ENCODE measurements at places on chromosomes 1 and 21.

DNA sequence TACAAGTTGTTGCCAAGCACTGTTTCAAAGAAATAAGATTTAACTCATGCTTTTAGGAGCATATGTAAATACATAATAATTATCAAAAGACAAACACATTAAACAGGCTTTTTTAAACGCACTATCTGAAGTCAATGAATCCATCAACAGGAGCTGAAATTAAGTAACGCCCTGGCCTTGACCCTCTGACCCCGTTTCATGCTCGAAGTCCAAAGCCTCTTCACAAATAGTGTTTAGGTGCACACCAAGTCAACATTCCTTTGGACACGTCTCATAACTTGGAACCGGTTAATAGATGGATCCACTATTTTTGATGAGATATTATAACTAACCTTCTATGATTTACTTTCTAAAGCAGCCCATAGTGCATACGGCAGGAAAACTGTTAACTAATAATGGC lies 209.3 kb downstream of the GABPA start:
- DNase-seq: no peak

DNA sequence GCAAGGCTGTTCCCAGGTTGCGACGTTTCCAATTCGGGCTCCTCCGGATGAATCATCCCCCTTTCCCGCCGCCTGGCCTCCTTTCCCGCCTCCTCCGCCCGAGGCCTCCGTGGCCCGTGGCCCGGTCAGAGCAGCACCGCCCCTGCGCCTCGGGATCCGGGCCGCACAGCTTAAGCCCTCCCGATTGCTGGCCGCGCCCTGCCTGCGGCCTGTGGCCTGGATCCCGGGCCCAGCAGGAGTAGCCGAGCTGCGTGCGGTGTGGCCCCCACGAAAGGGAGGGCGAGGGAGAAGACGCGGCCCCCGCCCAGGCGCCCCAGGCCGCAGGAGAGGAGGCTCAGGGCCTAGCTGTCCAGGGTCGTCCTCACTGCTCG lies 1.0 kb downstream of the TMEM200B start:
- DNase-seq: no peak

- DNase-seq: no peak
These were observed 31.4 kb upstream of the KAZN start for GRCh38 chr1:14567056-14567455.

- no peak for DNase-seq
These were observed 908 bp downstream of the KRTAP19-1 start for GRCh38 chr21:30479259-30479658.

GRCh38 chr21:17889171-17889570 lies 70.0 kb upstream of the C21orf91 start:
- DNase-seq: no peak

GRCh38 chr1:14961661-14962267 lies 191.8 kb upstream of the TMEM51 start:
- DNase-seq: no peak

DNA sequence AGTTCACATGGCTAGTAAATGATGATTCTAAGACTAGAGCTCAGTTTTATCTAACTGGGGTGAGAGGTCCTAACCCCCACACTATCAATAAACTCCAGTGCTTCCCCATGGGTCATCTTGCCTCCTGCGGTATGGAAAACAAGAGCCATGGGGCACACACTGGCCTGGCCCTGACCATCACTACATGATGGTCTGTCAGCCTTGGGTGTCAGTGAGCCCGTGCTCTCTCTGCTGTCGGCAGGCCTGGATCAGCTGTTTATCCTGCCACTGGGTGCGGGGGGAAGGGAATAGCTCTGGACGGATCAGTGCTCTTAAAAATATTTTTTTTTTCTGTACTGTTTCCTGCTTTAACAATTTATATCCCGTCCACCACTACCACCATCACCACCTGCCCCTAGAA lies 255.0 kb upstream of the ADGRL2 start:
- DNase-seq: no peak

- DNase-seq: no peak
These were observed 45.0 kb upstream of the CXADR start for GRCh38 chr21:17467829-17468228.

DNA sequence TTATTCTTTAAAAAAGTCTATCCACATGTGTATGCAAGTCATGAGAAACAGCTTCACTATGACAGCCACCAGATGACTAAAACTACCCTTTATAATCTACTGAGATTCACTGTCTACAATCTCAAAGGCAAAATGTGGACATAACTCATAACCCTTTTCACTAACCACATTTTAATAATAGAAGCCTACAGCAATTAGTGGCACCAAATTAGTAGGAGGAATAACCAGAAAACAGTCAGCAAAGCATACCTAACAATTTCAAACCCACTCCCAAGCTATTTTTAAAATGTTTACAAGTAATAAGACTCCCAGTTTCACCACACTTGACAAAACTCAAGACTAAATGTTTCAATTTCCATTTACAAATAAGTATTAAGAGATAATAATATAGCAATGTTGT lies 442.9 kb downstream of the PTPRC start:
- DNase-seq: no peak

GRCh38 chr1:219733511-219734174 lies 120.7 kb upstream of the ZC3H11B start:
- no peak for DNase-seq

GRCh38 chr1:168972887-168973286 lies 133.6 kb upstream of the ATP1B1 start:
- no peak for DNase-seq

DNA sequence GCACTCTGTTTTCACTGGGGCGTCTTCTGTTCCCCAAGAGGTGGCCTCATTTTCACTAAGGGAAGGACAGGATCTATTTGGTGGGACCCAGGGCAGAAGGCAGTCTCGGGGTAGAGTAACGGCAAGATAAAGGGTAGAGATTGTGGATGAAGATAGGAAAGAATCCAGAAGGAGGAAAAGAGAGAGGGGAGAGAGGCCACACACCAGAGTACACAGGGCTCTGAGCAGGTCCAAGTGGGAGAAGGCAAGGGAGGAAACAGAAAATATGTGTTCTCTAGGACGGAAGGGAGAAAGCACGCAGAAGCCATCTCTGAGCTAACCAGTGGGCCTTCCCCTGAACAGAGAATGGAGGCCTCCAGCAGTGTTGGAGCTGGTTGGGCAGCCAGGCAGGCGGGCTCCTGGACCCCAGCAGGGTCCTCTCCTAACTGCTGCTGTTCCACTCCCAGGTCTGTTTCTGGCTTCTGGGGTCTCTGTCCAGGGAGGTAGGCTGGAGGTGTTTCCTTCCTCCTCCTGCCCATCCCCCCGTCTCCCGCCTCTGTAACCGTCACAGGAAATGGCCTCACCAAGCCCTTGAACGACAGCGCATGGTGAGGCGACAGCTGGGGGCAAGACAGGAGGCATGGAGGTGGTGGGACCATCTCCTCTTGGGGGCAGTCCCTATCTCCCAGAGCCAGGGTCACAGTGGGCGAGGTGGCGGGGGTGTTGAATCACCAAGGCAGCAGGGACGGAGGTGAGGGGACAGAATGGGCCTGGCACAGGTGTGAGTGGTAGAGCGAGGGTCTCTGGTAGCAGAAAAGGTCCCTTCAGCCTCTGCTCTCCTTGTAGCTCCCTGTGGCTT lies 649 bp downstream of the PTPN7 start:
- peak; percentile 63 for DNase-seq

DNA sequence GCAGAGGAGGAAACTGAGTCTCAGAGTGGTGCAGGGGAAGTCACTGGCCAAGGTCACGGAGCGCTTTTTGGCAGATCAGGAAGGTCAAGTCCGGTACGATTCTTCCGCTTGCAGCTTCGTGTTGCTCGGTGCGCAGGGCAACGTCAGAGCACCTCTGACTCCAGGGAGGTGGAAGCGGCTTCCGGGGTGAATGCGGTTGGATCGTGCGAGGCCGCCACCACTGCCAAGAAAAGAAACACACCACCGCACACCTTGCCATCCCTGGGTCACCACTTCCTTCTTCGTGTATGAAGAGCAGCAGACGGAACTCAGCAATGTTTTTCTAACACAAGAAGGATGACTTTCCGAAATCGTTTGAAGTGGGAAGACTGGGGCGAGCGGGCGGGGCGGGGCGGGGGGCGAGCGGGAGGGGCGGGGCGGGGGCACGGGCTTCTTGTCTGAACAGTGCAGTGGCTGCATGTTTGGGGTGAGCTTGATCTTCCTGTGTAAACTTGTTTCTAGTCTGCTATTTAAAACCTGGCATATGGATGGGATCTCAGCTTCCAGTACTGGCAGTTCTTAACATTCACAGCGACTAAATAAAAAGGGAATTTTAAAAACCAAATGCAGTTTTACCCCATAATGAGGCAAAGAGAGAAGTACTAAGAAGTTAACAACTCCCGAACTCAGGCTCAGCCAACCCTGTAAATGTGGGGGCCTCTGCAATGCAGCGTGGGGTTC lies 300.0 kb downstream of the RRAGC start:
- DNase-seq: peak; percentile 88

GRCh38 chr1:222058249-222058648 lies 316.4 kb upstream of the DUSP10 start:
- DNase-seq: no peak

- no peak for DNase-seq
These were observed 69.7 kb upstream of the SPAG17 start for GRCh38 chr1:118254491-118255425.

- DNase-seq: peak; percentile 79
These were observed 3.9 kb upstream of the DENND2D start for GRCh38 chr1:111204201-111204982.

DNA sequence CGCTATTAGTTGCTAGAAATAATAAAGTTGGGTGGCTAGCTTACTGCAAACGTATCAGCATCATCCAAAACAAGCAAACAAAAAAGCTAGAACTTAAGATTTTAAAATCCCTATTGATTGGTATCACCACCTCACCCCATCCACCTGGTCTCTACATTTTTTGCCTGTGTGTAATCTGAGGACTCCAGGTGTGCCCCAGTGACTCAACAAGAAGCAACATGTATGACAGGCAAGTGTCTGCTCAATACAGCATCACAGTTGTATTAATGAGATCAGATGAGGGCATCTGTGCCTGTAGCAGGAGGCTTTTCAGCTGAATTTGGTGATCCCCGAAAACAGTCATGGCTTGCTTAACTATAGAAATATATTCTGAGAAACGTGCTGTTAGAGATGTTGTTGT lies 14.6 kb upstream of the PAPPA2 start:
- no peak for DNase-seq

DNA sequence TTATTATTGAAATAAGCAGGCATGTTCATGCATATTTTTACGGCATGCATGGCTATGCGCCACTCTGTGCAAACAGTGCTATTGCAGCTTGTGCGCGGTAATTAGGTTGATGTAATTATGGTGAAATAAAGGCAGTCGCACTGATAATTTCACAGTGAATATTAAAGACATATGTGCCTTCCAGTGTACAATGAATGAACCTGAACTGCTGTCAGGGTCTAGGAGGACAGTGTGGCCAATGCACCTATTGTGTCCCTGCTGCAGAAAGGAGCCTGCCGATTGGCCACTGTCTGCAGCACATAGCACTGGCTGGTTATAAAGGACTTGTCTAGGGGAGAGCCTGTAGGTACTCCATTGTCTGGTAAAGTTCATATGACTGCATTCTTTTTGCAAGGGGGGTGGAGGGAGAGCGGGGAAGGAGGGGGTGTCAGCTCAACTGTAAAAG lies 340.4 kb downstream of the USP25 start:
- DNase-seq: no peak

DNA sequence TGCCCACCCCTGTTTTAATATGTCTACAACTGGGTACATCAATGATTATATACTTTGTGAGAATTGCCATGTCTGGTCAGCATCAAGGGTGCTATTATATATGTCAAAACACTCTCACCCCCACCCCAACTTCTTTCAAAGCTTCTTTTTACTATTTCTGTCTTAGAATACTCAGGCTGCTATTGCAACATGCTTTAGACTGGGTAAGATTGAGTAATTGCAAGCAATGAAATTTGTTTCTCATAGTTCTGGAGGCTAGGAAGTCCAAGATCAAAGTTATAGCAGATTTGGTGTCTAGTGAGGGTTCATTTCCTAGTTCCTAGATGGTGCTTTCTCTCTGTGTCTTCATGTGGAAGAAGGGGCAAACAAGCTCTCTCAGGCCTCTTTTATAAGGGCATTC lies 100.5 kb upstream of the KCNK1 start:
- DNase-seq: no peak

- no peak for DNase-seq
These were observed 5.3 kb upstream of the SFT2D2 start for GRCh38 chr1:168220470-168220871.

- DNase-seq: no peak
These were observed 69.7 kb downstream of the GNG4 start for GRCh38 chr1:235579891-235580290.
